ENCODE measurements at places on chromosomes 5 and 9. TPM values are rescaled to one million over a fixed set of nuclear protein-coding genes. Genes with fewer than 3 reads are reported as not detected.

CRB2 gene
- 0.18 TPM for total RNA-seq

GRCh38 chr9:2267181-2267745 lies 252.1 kb downstream of the SMARCA2 start:
- no peak for DNase-seq

GRCh38 chr5:131533836-131534235 lies 101.2 kb downstream of the RAPGEF6 start:
- no peak for DNase-seq

FST gene
- 3.3 TPM for total RNA-seq

DNA sequence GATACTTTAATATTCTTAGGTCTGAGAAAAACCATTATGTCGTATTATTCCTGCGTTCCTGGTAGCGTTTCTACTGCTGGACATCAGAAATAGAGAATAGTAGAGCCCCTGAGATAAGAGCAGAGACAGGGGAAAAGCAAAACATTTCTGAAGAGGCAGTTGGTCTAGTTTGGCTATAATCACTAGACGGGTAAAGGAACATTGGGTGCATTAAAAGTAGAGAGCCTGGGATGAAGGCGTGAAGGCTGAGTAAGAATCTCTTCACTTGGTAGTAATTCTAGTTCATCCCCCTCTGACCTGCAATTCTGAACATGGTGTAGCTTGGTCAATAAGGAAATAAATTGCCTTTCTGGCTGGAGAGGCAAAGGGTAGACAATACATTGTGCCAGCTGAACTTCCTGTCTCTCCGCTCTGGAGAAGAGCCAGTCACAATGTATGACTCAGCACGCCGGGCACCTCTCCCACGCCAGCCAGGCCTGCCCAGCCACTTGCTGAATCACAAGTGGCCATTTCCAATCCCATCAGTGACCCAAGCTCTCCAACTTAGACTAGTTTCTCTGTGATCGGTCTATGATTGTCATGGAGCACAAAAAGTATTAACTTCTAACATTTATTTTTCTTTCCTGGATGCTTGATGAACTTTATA lies 75.4 kb downstream of the STK32A start:
- no peak for DNase-seq
